ENCODE measurements at places on chromosomes 3 and 15. TPM values are rescaled to one million over a fixed set of nuclear protein-coding genes. Genes with fewer than 3 reads are reported as not detected.

Gene SCAP
- 67.7 TPM for total RNA-seq

Gene NEK10
- total RNA-seq = 0.58 TPM

DNA sequence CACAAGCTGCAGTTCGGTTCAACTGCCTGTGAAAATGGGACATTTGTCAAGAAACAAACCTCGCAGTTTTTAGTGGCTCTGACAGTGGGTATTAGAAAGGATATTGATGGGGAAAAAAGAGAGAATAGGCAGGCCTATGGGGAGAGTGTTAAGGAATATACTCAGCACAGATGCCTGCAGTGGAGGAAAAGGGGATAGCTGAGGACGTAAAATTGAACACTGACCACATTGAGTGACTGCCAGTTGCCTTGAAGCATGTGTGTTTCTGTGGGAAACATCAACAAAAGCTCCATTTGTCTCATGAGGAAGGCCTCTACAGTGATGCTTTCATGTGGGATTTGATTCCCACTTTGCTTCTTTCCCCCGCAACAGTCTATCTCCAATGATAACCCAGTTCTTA, 1042.1 kb downstream of the TUSC7 start:
- no peak for DNase-seq

GRCh38 chr3:61518590-61518989, 42.8 kb upstream of the PTPRG start:
- DNase-seq = no peak
